Stimulated activated CD4-positive, alpha-beta T cell treated with anti-CD3 and anti-CD28 coated beads, Interleukin-1b, Interleukin-23, amount 100 ng/mL, for 48 hours (primary cell): ENCODE measurements at places on chromosomes 5 and 9.

GRCh38 chr9:21931428-21931827, 62.8 kb downstream of the CDKN2A start:
- DNase-seq, result no peak

- no peak for DNase-seq
Observed at GRCh38 chr9:92488681-92489550, 6.6 kb upstream of the ASPN start.

GRCh38 chr5:39151745-39152144, 67.6 kb downstream of the FYB1 start:
- DNase-seq, result no peak

DNA sequence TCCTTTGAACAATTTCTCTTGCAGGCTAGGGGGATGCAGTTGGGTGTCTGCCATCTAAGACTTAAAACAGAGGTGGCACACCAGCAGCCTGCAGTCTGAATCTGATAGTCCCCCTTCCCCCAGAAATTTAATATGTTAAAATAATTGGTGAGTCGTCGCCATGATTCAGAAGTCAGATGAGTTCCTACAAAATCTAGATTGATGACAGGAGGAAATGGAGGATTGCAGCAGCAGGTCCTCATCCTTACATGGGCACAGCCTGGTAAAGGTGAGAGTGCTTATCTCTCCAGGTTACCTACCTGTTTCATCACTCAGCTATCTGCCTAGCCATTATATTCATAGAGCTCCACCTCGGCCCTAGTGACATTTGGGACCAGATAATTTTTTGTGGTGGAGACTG, 112.3 kb downstream of the PCSK1 start:
- DNase-seq, result no peak

DNA sequence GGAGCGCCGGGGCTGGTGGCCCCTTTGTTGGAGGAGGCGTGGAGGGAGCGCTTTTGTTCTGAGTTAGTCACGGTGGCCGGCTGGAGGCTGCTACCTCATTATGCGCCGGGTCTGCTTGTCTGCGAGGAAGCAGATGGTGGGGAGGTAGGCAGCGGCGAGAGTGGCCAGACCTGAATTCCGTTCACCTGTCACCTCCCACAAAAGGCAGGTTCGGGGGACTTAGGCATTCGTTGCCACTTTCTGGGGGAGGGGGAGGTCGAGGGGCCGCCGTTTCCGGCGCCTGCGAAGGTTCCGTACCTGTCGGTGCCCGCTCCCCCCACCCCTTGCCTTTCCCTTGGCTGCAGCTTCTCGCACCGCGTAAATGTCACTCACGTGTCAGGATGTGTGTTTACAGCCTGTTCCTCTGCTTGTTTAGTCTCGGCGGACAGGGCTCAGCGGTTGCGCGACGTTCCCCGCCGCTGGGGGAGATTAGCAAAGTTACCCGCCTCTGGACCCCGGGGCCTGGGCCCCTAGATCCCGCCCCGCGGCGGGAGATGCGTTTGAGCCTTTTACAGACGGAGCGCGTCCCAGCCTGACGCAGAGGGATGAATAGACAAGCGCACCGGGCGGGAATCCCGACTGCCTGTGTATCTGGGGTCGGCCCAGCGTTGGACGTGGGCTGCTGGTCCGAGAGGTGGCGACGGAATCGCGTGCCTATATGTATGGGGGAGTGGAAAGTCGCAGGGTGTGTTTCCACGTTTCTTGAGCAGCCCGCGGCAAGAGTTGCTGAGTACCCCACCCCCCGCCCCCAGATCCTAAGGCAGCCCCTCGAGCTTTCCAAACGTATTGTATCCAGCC, 2.7 kb upstream of the LHX2 start:
- no peak for DNase-seq

DNA sequence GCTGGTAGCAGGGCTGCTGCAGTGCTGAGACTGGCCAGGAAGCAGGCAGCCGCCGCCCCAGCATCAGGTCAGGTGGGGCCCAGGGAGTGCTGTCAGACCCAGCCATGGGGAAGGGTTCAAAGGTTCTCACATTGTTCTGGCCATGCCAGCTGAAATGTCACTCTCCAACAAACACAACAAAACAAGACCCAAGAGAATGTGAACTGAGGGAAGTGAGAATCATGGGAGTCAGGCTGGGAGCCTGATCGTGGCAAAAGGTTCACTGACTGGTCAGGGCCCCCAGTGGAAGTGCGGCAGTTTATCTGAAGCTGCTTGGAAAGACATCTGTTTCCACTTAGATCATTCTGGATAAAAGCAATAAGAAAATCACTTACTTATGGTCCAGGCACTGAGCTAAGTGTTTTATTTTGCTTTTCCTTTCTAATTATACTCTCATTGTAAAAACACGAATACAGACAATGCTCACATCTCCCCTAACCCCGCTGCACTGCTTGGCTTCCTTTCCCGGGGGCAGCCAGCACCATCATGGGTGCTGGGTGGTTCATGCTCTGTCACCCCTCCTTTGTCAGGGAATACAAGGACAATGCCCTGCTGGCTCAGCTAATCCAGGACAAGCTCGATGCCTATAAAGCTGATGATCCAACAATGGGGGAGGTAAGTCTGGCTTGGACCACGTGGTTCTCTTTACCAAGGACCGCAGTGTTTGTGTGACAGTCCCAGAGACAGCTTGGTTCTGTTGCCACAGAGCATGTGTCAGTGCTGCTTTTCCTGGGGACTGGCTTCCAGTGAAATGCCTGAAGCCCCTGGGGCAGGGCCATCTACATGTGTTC, 41.9 kb upstream of the CFAP157 start:
- no peak for DNase-seq

GRCh38 chr5:113489299-113489698, 1.0 kb upstream of the MCC start:
- DNase-seq, result no peak

- DNase-seq, result no peak
Observed at GRCh38 chr5:150774145-150774544, 4.4 kb upstream of the SMIM3 start.

GRCh38 chr9:36543916-36544315, 28.8 kb upstream of the MELK start:
- DNase-seq, result no peak

DNA sequence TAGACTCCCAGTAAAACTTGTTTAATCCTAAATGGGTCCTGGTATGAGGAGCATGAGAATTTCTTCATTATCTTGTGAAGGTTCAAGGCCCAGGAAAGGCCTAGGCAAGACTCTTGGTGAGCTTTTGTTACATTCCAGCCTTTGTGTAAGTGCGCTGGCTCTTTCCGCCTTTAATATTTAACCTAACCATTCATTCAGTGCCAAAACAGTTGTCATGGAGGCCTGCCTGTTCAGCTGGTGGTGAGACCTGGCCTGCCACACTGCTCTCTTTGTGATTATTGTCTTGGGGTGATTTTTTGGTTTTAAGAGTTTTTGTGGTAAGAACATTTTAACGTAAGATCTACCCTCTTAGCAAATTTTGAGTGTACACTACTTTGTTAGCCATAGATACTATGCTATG, 127.5 kb upstream of the WWC1 start:
- DNase-seq, result no peak

DNA sequence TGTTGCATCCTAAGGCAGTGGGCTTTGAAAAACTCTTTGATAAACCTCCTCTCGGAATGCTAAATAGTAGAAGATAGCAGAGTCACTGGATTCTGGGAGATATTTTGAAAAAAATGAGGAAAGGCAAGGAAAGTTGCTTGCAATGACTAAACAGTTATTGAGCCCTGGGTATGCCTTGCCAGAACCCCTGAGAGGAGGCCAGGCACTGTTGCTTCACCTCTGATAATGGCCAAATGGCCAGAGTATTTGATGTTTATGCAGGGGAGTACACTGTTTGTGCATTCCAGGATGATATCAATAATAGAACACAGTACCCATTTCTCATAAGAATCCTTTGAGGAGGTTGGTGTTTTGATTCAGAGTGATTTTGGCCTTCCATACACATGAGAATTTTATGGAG, 935.1 kb upstream of the WWC1 start:
- DNase-seq, result no peak

DNA sequence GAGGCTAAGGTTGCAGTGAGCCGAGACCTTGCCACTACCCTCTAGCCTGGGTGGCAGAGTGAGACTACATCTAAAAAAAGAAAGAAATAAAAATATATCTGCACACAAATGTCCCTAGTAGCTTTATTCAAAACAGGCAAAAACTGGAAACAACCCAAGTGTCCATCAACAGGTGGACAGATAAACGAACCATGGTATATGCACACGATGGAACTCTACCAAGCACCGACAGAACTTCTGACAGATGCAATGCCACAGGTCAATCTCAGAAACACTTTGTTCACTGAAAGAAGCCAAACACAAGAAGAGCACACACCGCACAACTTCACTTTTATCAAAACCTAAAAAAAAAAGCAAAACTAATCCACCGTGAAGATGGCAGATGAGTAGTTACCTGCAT, 30.4 kb downstream of the CAMSAP1 start:
- no peak for DNase-seq

- DNase-seq, result no peak
Observed at GRCh38 chr5:180098991-180099732, 27.6 kb upstream of the RNF130 start.

DNA sequence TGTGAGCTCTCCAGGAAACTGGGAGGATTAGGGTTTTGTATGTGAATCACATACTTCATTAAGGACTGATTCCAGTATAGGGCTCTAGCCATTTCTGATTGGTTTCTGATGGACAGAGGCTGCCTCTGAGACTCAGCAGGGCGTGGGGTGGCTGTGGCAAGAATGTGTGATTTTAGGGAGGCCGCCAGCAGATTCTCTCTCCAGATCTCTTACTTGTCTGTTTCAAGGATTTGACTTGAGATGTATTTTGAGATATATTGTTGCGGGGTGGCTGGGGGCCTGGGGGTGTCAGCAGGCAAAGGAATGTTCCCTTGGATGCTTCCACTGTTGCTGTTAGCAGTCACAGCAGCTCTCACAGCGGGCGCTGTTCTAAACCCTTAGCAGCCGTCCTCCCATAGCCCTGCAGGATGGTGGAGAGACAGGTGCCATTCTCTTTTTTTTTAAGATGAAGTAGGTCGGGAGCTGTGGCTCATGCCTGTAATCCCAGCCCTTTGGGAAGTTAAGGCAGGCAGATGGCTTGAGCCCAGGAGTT, 8.0 kb upstream of the HNRNPAB start:
- no peak for DNase-seq

GRCh38 chr9:29297592-29297991, 1724.3 kb upstream of the C9orf72 start:
- DNase-seq, result no peak

GRCh38 chr5:68376935-68377334, 161.4 kb downstream of the PIK3R1 start:
- no peak for DNase-seq

GRCh38 chr5:159601216-159601615, 270.9 kb upstream of the IL12B start:
- DNase-seq, result no peak

GRCh38 chr5:137858223-137858916, 9.3 kb upstream of the MYOT start:
- no peak for DNase-seq

GRCh38 chr5:176360894-176361436, 599 bp downstream of the KIAA1191 start:
- no peak for DNase-seq

GRCh38 chr5:114857941-114858551, 311.7 kb downstream of the TRIM36 start:
- no peak for DNase-seq

DNA sequence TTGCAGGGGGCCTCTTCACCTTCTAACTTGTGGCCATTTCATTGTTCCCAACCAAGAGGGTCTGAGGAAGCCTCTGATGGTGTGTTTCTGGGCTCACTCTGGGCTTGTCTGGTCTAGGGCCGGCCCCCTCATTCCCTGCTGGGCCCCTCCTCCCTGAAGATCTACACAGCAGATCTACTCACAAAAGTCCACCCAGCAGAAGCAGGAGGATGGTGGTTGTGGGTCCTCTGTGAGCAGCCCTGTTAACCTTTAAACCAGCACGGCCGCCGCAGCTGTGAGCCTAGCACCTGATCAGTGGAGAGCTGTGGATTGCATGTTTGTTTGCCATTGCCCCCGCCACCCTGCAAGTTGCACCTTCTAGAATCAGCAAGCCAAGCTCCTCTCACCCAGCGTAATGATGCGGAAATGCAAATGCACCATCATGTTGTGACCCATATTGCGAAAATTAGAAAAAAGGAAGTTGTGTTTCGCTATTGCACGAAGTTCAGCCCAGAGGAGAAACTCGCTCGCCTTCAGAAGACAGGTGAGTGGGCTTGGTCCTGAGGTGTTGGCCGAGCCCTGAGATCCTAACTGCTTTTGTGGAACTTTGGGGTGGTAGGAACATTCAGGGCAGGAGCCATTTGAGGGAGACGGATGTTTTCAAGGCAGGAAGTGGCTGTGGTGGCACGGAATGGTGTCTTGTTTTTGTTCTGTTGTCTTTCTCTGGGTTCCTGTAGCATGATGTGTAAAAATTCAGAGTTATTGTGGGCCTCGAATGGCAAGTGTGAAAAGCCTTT, 16.7 kb downstream of the FGD3 start:
- peak; percentile 75 for DNase-seq

DNA sequence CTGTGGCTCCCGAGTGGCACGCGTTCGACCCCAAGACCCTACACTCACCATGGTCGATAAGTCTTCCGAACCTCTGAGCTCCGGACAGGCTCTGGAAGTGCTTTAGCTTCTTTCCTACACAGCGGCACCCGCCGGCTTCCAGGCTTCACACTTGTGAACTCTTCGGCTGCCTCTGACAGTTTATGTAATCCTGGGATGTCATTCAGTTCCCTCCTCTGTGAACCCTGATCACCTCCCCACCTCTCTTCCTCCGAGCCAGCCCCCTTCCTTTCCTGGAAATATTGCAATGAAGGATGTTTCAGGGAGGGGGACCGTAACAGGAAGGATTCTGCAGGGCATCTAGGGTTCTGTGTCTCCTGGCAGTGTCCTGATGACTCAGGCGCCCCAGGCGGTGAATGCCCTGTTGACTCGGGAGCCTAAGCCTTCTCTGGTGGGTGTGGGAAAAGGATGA, at the start of gene CD14:
CD14 (minus strand) TSS at position 155 of the 451 bp plus-strand sequence; CDS start at position 51, 104 bp downstream.
- no peak for DNase-seq

- DNase-seq, result no peak
Observed at GRCh38 chr9:96245399-96245798, 56.6 kb downstream of the HSD17B3 start.

- no peak for DNase-seq
Observed at GRCh38 chr5:54886866-54887265, 98.5 kb downstream of the ESM1 start.

GRCh38 chr9:19441730-19442129, 32.9 kb downstream of the ACER2 start:
- no peak for DNase-seq

DNA sequence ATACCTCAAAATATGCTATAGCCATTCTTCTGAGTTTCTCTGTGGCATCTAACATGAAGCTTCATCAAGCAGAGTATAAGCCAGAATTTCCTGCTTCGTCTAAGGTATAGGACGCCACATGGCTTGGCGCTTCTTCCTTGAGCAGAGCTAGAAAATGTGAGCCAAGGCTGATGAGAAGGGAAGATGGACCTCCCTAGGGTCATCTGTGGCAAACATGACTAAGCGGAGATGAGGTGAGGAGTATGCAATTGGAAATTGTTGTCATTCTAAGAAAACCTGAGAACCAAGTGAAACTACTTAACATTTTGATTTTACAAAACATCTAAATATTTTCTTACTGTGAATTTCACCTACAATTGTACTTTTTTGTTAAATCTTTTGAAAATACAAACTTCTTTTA, 466.5 kb downstream of the PSAT1 start:
- no peak for DNase-seq

GRCh38 chr9:34998266-34998665, 8.7 kb downstream of the DNAJB5 start:
- DNase-seq, result no peak
